Germinal center (tissue), 1 donor: ENCODE measurements at places on chromosomes 7 and 10.
A peak's percentile ranks its signal among the peaks of the same experiment; 100 is the strongest.

- no peak for DNase-seq
Measured at GRCh38 chr7:54678763-54679489, 80.1 kb downstream of the SEC61G start.

DNA sequence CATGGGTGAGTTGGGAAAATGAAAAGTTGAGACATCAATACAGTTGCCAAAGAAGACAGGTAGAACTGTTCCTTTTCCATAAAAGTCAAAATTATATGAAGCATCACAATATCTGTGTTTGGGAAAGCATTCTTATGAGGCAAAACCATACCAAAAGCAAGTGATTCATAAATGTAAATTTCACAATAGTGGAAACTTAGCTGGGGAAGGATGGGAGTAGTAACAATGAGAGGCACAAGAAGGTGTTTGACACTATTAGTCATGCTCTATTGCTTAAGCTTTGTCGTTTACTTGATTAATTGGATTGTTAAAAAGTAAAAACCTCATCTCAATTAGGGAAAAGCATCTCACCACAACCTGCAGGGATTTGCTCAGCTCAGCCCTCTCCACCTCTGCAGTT, 240.2 kb downstream of the C7orf25 start:
- no peak for DNase-seq

DNA sequence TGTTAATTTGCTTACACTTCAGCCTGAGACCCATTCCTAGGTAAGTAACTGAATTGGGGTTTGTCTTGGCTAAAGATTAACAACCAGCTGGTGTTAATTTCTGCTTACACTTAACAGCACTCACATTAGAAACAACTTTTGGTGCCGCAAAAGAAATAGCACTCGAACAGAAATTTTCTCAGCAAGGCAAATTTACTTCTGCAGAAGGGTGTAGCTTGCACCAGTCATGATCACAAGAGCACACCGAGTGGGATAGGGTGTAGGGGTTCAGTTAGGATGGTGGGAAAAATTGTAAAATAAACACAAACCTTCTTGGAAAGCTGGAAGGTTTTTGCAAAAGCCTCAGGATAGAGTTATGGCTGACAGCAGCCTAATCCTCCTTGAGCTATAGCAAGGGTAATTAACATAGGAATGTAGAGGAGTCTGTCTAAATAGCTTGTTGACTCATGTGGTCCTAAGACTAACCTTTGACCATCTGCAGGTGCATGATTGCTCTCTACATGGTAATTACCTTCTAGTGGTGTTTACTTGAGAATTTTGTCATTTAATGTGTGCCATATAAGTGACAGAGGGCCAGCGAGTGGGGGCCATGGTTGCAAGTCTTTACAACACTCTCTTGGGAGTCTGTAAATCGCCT, 67.8 kb upstream of the CDK13 start:
- no peak for DNase-seq

DNA sequence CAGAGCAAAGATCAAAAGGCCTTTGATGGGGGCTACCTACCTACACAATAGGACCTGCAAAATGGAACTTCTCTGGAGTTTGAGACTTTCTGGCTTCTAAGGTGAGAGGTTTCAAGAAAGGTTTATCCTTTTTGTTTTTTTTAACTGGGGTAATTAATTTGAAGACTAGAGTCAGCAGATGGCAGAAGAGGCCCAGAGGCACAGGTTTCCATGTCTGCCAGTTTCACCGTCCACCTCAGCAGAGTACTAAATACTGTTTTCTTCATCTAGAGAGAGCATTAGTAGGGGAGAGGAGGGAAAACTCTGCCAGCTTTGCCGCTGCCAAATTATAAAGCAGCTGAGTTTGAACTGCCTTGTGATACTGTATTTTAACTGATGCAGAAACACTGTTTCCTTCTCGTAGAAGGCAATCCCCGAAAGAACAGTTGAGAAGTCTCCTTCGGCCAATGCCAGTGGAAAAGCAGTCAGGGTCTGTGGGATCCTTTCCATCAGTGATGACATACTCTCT, 138.7 kb downstream of the SLC25A13 start:
- DNase-seq = no peak

GRCh38 chr10:35927990-35928488, 285.9 kb upstream of the FZD8 start:
- no peak for DNase-seq

GRCh38 chr10:51567271-51567670, 132.1 kb downstream of the CSTF2T start:
- no peak for DNase-seq

- DNase-seq = no peak
Measured at GRCh38 chr10:63865210-63865609, 344.0 kb downstream of the REEP3 start.

DNA sequence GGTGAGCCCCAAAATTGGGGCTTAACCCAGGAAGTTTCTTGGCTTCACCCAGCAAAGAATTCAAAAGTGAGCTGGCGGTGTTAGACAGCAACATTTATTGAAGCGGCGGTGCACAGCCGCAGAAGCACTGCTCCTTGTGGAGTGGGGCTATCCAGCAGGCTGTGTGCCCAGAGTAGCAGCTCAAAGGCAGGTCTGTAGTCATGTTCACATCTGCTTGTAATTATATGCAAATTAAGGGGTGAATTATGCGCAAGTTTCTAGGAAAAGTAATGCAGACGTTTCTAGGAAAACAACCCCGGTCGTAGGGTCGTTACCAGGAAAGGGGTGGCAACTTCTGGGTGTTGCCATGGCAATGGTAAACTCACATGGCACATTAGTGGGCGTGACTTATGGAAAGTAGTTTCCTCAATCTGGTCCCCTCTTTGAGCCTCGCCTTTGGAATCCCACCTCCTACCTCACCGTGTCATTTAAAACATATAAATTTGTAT, 13.7 kb upstream of the KBTBD2 start:
- peak; percentile 32 for DNase-seq

- no peak for DNase-seq
Measured at GRCh38 chr10:80581469-80581835, 43.8 kb downstream of the SH2D4B start.

GRCh38 chr7:91941450-91941849, 788 bp downstream of the AKAP9 start:
- peak; percentile 38 for DNase-seq

DNA sequence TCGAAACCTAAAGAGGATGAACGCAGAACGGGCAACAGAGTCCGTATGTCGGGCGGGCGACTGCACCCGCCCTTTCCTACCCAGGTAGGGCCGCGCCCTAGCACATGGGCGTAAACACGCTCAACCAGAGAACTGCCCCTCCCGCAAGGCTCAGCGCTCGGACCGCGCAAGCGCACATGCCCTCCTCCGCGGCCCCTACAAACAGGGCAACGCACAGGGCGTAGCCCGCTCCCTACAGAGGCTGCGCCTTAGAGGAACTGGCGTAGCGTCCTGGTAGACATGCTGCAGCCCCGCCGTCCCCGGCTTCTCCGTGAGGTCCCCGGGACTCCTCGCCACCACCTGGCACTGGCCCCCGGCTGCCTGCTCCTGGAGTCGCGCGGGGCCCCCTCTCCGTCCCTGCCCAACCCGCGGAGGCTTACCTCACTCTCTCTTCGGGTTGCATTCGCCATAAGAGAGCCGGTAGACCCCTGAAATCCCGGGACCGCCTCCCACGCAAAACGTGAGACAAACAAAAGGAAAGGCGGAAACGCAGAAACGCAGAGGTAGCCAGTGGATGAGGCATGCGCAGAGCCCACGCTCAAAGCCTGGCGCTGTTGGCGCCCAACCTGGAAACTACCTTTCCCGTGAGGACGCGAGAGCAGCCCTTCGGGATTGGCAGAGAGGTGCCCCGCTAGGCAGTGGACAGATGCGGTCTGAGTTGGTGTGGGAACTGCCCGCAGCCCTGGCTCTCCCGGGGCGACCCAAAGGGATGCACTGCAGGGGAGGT, at the start of gene ZNF33B:
Gene ZNF33B, minus strand, starts transcription at position 516 of the 766 bp plus-strand sequence. CDS start 1,642 bp downstream, outside the sequence.
- DNase-seq = peak; percentile 92

- DNase-seq = no peak
Measured at GRCh38 chr10:31622978-31623377, 304.0 kb downstream of the ZEB1 start.

DNA sequence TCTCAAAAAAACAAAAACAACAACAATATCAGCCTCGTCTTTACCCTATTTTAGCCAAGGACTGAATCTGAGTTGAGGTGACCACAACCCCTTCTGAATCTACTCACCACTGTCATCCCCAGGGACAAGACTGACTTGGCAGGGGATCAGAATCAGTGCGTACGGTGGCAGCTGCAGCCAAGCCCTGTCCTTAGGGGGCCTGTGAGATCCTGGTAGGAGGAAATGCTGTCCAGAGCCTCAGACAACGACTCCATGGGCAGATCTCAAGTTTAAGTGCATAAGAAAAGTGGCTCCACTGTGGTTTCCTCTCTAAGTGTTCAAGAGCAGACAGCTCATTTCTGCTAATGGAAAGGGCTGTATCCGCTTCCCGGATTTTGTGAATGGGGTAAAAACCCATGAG, 22.4 kb upstream of the CYTH3 start:
- no peak for DNase-seq

- no peak for DNase-seq
Measured at GRCh38 chr10:35934642-35934995, 292.5 kb upstream of the FZD8 start.
